ENCODE measurements at places on chromosomes 2 and 18.

- DNase-seq = no peak
These were observed 6.8 kb downstream of the SCTR start for GRCh38 chr2:119517433-119517832.

DNA sequence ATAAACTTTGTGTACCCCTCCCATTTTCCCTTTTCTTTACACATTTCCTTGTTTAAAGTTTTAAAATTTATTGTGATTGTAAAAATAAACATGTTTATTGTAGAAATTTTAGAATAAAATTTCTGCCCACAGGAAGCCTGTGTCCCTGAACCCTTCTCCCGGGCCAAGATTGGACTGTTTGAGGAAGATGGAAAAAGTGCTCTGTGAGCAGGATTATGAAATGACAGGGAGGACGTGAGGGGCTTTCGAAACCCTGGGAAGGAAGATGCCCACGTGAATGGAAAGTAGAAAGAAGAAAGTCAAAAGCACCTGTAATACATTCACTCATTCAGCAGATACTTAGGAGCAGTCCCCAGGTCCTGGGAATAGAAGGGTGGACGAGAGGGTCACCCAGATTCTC is 25.4 kb upstream of the ATOH8 start:
- no peak for DNase-seq

DNA sequence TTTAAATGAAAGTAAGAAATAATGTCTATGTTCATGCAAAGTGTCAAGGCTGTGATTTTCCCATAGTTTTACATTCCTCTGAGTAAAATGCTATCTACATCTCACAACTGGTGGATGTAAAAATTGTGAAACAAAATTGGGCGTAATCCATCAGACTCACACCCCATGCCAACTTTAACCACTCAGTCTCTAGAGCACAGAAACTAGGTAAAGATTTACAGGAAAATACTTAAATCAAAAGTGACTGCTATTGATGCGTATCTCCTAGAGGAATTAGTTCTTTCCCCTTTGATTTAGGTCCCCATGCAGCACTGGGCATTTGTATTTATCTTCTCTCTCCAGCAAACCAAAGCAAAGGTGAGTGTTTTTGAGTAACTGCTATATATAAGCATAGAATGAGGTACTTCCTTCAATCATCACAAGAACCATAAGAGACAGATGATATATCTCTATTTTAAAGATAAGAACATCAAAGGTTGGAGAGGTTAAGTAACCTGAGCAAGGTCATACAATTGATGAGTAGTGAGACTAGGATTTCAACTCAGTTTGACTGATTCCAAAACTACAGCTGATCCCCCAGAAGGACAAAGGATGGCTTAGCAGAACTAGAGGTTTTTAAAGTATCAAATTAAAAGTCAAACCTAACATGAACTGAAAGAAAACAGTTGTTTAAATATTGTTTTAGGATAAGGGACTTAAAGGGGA is 594.0 kb upstream of the ACVR2A start:
- no peak for DNase-seq

GRCh38 chr2:60715561-60715960 is 40.5 kb upstream of the PAPOLG start:
- no peak for DNase-seq

DNA sequence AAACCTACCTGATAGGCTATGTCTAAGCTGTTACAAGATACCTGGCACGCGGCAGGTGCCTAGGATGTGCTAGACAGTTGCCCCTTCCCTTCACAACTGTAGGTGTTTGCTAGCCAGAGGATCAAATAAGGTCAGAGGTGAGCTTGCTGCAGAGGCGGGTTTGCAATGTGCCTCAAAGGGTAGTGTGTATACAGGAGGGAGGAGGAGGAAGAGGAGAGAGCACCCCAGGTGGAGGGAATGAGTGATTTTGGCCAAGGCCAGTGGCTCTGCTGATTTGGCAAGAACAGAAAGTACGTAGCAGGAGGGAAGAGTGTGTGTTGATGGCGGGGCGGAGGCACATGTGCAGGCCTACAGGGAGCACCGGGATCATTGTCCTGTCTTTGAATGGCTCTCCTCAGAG is 236.5 kb downstream of the HAUS1 start:
- DNase-seq = no peak

DNA sequence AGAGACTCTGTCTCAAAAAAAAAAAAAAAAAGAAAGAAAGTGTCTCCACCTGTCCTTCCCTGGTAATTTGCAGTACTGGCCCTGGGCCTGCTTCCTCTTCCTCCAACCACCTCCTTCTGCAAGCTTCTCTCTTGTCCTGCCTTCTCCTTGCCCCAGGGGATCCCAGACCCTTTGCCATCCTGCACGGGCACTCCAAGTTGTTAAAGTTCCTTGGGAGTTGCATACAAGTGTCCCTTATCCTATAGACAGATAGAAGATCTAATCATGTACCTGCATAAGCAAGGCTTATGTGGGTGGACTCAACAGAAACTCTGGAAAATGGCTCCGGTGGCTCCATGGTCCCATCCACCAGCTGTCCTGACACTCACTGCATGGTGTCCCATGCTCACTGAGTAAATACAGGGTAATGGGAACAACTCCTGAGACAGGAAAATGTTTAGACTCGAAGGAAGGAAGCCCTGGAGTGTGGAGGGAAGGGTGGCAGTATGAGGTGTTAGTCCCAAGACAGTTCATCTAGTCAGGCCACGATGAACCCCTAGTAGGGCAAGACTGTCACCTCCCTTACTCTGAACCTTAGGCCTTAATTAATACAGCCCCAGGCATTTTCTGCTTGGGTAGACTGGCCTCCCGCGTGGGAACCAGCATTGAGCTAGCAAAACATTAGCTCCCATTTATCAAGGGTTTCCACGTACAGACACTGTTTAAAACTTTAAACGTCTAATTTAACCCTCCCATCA is 17.1 kb downstream of the ODC1 start:
- no peak for DNase-seq

All from stimulated activated CD4-positive, alpha-beta T cell treated with anti-CD3 and anti-CD28 coated beads, TNF-alpha, amount 100 ng/mL, for 24 hours (primary cell).